Spleen (tissue), 13 donors: ENCODE measurements at places on chromosomes 3 and 15. TPM values are rescaled to one million over a fixed set of nuclear protein-coding genes. Genes with fewer than 3 reads are reported as not detected.
A peak's percentile ranks its signal among the peaks of the same experiment; 100 is the strongest.

- DNase-seq, result peak; percentile 89
These were observed 755 bp downstream of the PTPN9 start for GRCh38 chr15:75578173-75578947.

DNA sequence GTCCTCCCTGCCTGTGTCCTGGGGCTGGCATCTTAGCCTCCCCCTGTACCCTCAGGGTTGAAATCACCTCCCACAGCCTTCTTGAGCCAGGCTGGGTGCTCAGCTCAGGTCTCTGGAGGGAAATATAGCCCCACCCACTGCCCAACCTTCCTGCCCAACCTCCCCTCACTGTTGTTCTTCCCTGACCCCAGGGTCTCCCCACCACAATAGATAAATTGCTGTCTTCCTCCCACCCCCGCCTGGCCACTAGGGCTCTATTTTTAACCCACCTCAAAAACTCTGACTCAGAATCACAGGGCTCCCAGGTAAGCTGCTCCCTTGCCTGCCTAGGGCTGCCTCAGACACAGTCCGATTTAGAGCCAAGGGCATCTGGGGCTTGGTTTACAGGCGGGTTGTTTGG is 15.0 kb downstream of the HCN4 start:
- no peak for DNase-seq

GRCh38 chr3:109532257-109533216 is 195.2 kb upstream of the DPPA4 start:
- no peak for DNase-seq

GRCh38 chr3:100603469-100603868 is 5.9 kb upstream of the ADGRG7 start:
- DNase-seq, result no peak

DNA sequence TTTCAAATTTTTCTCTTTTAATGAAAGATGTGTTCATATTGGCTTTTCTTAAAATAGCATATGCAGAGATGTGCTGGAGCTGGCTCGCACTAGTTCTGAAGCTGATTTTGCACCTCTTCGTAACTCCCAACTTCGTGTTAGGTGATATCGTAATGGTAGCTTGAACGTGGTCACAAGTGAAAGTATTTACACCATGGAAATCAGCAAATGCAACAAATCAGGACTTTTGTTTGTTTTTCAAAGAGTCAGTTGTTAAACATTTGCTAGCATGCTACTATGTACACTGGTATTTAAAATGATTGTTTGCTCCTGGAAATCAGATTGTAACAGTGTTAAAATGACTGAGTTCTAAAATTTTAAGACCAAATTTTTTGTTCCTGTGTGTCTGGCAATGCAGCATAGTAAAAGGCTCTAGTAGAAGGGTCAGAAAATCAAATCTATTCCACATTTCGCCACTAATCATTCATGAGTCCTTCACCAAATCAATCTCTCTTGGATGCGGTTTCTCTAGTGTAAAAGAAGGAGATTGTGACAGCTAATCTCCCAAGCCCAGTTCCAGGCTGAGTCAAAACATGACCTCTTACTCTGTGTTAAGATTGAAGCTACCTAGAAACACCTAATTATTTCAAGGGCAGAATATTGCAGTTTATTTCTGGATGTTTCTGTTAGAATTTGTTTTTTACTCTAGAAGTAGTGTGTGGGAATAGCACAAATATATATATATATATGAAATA is 34.3 kb upstream of the CMC1 start:
- no peak for DNase-seq

DNA sequence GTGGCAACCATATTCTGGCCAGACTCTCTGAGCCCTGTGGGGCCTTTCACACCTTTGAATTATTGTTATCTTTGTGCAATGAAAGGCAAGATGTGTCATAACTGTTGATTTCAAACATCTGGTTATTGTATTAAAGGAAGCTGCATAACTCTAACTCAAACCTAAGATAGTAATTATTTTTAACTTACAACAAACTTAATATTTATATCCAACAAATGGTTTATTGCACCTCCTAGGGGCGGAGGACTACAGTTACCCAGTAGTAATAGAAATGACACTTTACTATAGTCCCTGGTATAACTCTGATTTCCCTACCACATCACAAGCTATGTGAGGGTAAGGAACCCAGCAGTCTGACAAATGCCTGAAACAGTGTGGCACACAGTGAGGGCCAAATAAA is 363.9 kb upstream of the SUCLG2 start:
- no peak for DNase-seq

GRCh38 chr15:98592136-98592535 is 56.2 kb upstream of the IGF1R start:
- DNase-seq, result no peak

GRCh38 chr3:41065340-41065739 is 134.0 kb upstream of the CTNNB1 start:
- no peak for DNase-seq

DNA sequence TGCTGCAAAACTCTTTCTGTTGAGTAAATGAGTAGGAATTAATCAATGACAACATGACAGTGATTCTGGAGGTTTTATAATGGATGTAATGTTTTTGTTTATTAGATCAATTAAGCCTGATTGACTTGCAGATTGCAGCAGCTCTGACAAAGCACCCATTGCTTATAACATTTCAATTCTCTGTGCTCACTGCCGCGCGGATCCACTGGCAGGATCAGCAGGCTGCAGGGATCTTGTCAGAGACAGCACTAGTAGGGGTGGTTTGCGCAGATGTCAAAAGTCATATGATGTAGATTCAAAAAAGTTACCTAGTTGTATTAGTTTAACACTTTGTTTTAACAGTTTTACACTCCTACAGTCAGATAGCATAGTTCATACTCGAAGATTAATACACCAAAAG is 93.4 kb downstream of the MBNL1 start:
- no peak for DNase-seq

DNA sequence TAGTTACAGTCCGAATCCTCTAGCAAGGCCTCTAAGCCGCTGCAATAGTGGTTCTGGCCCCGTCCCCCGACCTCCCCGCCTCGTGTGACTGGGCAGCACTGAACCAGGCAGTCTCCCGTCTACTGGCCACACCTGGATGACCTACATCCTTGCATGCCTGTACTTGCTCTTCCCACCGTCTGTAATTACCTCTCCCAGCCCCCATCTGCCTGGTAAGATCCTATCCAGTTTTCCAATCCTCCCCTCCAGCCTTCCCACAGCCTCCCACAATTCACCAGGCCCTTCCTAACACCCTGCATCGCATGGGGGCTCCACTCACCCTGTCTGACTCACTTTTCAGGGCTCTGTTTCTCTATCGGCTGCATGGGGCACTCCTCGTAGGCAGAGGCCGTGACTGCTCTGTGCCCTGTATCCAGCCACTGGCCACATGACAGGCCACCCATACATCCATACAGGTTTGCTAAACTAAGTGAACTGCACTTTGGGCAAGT is 32.8 kb downstream of the XXYLT1 start:
- DNase-seq, result peak; percentile 53

DNA sequence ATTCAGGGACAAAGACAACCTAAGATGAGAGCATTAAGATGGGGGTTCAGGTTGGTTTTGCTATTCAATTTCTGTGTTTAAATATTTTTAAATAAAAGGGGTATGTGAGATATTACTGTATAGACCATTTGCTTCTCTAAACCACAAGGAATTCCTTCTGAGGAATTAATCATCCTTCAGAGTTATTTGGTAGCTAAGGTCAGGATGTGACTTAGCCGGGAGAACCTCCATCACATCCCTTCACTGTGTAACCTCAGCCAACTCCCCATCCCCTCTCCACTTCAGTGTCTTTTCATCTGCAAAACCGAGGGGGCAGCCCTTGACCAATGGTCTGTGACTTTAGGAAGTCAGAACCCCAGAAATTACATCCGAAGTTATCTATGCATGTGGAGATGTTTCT is 48.7 kb upstream of the SKOR1 start:
- DNase-seq, result no peak

CD200 gene
- 4.8 TPM for total RNA-seq

RIOX2 gene
- 13.5 TPM for total RNA-seq

PLSCR2 gene
- total RNA-seq, result not detected

STAB1 gene
- 884 TPM for total RNA-seq

MAP6D1 gene
- 1.9 TPM for total RNA-seq

ABTB1 gene
- total RNA-seq, result 164 TPM
